ENCODE measurements at places on chromosomes 7 and 10. TPM values are rescaled to one million over a fixed set of nuclear protein-coding genes. Genes with fewer than 3 reads are reported as not detected.

Gene PNLIPRP1
- not detected for polyA plus RNA-seq

Gene PPIF
- 71.7 TPM for polyA plus RNA-seq

GRCh38 chr7:137120690-137121089, 222.8 kb downstream of the PTN start:
- DNase-seq, result no peak

DNA sequence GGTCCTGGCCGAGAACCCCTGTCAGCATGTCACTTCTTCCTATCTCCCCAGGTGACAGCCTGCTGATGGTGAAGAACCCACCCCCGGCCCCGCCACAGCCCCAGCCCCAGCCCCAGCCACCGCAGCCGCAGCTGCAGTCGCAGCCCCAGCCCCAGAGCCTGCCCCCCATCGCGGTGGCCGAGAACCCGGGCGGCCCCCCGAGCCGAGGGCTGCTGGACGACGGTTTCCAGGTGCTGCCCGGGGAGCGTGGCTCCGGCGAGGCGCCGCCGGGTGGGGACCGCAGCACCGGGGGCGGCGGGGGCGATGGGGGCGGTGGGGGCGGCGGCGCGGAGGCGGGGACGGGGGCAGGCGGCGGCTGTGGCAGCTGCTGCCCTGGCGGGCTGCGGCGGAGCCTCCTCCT, 15.7 kb upstream of the ZNF212 start:
- DNase-seq, result no peak

DNA sequence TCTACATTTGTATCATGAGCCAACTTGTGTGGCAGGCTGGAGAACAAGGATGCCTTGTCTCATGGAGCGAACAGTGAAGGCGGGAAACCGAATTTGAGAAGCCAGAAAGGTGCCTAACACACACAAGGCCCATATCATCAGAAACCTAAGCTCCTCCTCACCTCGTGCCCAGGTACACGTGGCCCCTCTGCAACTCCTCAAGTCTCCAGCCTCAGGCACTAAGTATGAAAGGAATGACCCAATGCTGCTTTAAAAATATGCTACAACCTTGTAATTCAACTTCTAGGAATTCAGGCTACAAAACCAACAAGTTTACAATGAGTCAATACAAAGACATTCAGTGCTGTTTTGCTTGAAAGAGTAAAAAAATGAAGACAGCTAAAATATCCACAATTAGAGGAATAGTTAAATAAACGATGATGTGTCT, 95.7 kb downstream of the CDK6 start:
- DNase-seq, result no peak

- no peak for DNase-seq
Observed at GRCh38 chr7:116698930-116699721, 27.1 kb downstream of the MET start.

Gene GNAT3
- not detected for polyA plus RNA-seq

Gene GPR15LG
- 0.76 TPM for polyA plus RNA-seq

GRCh38 chr7:84274029-84274638, 79.5 kb upstream of the SEMA3A start:
- no peak for DNase-seq

DNA sequence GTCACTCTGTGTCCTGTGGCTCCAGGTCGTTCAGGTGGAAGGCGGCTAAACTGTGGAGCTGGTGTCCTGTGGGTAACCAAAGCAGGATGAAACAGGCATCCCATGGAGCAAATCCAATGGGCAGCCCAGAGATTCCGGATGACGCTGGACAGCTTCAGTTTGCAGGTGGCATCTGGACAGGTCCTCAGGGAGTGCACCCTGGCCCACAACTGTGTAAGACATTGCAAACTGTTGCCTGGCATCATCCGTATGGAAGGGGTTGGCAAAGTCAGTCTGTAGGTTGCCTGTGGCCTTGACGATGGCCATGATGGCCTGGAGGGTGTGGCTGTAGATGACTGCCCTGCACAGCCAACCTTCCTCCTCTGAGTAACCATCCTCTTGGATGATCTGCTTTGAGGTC, 35.5 kb downstream of the RPS24 start:
- DNase-seq, result no peak

Gene HABP2
- 0.65 TPM for polyA plus RNA-seq

Gene PIP
- not detected for polyA plus RNA-seq

DNA sequence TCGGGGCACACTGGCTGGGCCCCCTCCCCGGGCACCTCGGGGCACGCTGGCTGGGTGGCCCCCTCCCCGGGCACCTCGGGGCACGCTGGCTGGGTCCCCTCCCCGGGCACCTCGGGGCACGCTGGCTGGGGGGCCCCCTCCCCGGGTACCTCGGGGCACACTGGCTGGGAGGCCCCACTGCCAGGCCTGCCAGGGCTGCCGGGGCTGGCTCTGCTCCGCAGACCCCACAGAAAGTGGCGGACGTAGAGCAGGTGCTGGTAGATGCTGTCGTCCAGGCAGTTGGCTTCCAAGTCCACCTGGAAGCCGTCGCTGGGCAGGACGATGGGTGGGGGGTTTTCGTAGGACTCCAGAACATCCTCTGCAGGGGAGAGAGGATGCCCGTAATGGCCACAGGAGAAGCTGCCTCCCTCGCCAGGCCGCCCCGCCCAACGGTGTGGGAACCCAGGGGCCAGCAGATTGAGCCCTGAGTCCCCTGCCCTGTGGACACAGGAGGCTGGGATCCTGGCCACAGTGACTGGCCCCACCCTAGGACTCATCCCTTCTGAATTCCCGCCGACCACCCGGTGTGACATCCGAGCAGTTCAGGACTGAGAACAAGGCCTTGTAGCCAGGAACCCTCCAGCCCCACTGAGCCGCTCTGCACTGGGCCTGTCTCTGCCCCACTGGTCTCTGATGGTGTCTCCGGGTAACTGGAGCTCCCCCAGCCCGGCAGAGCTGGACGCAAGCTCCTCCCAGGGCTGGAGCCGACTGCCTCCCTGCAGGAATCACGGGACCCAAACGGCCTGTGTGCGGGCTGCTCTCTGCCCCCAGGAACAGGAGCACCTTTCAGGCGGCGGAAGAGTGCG, 28.2 kb downstream of the AP5Z1 start:
- DNase-seq, result no peak

Gene SPACDR
- polyA plus RNA-seq, result 0.82 TPM

Gene UCN3
- polyA plus RNA-seq, result 2.4 TPM

Gene CTTNBP2
- 33.5 TPM for polyA plus RNA-seq

Gene PITX3
- 0.53 TPM for polyA plus RNA-seq

DNA sequence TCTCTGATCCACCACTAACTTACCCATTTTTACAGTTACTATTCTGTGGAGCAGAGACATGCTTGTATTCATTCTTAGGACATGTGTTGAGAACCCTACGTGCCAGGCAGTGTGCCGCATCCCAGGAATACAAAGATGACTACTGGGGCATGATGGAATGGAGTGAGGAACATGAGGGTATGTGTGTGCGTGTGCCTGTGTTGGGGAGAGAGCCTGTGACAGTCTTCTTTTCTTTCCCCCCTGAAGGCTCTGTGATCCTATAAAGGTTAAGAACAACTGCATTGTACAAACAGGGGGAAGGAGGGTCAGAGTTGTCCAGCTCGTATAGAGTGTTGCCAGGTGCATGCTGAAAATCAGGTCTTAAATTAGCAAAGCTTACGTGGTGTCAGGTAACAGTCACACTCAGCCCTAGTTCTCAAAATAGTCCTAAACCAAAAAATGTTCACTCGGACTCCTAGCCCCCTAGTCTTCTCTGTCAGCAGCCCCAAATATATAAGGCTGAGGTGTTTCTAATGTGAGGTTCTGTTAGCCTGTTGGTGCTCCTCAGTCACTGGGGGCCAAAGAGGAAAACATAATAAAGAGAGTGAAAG, 161.9 kb downstream of the CELF2 start:
- DNase-seq, result no peak

Gene SYT15B
- polyA plus RNA-seq, result 2.1 TPM

All from right renal cortex interstitium (tissue), 3 donors.